Pancreas (tissue), 10 donors: ENCODE measurements at places on chromosomes 2 and 18.

GRCh38 chr2:143948710-143949109 lies 571.2 kb downstream of the ZEB2 start:
- no peak for DNase-seq

DNA sequence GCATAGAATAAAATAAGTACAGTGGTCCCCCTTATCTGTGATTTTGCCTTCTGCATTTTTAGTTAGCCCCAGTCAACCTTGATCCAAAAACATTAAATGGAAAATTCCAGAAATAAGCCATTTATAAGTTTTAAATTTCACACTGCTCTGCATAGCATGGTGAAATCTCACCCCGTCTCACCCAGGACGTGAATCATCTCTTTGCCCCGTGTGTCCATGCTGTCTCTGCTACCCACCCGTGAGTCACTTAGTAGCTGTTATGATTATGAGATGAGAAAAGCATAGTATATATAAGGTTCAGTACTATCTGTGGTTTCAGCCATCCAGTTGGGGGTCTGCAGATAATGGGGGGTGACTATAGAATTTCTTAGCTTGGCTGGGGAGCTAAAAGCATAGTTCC lies 67.3 kb downstream of the RHBDD1 start:
- no peak for DNase-seq

DNA sequence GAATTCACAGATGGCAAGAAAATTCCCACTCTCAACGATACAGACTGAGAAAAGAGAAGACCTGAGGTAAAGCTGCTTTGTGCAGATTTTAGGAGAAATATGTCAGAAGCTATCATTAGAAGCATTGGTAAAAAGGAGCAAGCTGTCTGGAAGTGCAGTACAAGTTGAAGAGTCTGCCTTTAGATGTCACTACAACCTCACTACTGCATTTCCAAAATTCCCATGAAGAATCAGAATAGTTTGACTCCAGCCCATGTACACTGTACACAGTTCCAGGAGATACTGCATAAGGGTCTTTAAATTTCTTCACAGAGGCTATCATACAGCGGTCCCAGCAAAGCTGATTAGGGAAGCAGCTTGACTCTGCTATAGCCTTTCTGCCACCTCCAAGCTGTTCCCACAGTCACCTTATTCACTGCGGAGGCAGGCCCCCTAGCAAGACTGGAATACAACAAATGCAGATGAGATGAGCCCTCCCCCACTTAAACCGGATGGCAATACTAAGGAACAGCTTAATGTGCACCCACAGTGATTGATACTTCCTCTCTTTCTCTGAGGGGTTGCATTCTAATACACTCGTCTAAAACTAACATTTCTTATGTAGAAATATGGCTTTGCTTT lies 527.4 kb downstream of the TMEM182 start:
- DNase-seq: no peak

- DNase-seq: no peak
These were observed 57.5 kb downstream of the ZRANB3 start for GRCh38 chr2:135473567-135473966.

GRCh38 chr2:73172963-73173362 lies 29.4 kb upstream of the NOTO start:
- no peak for DNase-seq

DNA sequence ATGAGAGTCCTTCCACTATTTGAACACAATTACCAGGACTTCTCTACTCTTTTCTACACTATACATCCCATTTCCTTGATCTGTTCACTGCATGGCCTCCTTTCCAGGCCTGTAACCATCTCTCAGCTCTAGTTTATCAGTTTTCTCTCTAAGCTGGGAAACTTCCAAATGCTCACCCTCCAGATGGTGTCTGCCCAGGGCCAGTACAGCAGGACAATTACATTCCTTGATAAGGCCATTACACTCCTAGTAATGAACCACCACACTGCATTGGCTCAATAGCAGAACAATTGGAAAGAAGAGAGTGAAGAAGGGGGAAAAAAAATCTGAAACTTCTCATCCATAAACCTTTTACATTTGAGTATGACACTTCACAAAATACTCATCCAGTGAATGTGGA lies 359.1 kb downstream of the ALK start:
- DNase-seq: no peak

DNA sequence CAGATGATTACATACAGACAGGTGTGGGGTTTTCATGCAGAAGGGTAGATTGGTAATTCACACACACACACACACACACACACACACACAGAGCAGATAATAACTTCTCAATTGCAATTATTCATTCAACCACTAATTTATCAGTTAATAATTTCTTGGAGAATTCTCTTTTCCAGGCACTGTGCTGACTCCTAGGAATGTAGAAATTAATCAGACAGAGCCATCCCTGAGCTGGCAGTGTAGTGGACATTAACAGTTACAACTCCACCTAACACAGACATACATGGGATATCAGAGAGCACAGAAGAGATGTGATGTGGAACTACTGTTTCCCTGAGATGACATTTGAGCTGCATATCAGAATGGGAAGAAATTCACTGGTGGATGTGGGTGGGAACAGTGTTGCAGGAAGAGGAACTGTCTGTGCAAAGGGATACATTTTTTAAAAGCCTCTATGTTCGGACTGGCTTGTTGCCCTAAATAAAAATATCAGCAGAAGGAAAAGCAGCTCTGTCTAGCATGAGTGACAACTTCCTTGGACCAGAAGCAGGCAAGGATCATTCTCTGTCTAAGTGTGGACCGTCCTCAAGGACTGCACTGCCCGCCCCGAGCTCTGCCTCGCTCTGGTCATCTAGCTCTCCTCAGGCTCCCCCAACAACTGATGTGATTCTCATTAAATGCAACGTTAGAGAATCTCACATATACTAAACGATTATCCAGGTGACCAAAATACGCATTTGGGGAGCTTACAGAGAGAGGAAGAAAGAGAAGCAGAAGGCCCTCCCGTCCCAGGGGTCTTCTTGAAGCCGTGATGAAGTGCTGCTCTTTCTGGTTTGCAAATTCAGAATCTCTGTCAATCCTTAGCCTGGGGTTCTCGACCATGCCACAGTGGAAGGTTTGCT lies 173.4 kb upstream of the TRIB2 start:
- DNase-seq: no peak

DNA sequence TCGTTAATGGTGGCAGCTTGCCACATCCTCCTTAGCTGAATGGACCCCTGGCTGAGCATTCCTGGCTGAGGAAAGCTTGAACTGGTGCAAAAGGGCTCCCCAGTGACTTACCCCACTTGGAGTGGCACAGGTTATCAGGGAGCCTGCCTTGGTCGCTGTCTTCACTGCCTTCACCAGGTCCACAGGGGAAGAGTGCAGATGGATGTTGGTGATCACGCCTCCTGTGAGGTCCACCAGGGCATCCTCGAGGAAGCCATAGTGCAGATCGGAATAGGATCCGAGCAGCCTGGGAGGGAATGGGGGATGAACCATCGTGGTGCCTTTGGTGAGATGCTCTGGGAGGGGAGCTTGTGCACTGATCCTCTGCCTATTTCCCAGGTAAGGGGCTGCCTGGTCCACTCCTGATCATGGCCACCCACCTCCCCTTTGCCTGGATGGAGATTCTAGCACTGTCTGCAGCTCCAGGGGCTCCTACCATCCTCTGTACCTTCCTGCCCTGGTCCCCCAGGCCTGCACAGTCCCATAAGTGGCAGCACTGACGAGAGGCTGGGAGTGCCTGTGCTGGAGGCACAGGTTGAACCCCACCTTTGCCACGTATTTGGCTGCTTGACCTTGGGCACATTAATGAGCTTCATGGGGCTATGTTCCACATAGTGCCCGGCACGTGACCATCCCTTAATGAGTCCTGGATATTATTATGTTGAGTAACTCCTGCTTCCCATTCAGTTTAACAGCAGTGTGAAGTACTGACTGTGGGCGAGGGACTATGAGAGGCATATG lies 43.0 kb downstream of the CAPN13 start:
- DNase-seq: no peak

DNA sequence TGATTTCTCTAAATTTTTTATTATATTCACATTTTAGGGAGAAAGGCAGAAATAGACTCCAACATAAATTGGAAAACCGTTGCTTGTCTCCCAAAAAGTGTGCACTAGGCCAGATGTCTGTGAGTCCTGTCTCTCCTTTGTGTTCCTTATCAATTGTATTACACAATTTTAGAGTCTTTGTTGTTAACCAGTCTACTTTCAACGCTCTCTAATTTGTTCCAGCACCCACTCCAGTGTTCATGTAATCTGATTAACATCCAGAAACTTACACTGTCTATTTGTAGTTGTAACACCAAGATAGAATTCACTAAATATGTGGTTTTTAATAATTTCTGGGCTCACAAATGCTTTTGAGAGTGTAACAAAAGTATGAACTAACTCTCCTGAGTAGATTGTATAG lies 195.6 kb downstream of the FSIP2 start:
- DNase-seq: no peak

GRCh38 chr18:62690236-62690815 lies 25.0 kb upstream of the PHLPP1 start:
- DNase-seq: no peak

DNA sequence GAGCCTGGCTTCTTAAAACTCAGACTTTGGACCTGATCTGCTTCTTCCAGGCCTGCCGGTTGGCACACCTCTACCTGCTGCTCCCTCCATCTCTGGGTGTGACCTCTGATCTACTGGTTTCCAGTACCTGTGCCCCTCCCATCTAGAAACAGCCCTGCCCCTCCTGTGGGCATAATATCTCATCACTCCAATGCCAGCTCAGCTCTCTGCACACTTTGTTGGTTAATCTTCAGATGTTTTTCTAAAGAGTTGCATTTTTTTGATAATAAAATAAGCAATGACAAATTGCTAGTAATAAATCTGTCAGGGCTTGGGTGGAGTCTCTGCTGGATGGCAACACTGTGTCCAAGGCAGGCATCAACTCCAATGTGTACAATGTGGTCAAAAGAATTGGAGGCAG lies 89.6 kb upstream of the PPP1CB start:
- DNase-seq: no peak

DNA sequence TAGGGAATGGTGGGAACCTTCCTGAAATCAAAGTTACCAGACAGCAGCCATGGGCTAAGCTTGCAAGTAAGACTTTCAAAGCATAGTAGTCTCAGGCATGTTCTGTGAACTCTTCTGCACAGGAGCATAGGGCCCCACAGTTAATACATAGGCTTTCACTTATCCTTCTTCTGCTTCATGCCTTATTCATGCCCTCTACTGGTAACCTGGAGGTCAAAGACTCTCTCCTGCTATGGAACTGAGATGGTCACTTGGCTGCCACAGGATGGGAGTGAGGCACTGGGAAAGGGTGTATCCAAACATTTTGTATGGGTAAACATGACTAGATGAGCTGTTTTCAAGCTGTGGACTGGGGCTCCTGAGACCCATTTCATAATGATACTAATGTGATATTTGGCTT lies 49.1 kb upstream of the ZNF638 start:
- no peak for DNase-seq

DNA sequence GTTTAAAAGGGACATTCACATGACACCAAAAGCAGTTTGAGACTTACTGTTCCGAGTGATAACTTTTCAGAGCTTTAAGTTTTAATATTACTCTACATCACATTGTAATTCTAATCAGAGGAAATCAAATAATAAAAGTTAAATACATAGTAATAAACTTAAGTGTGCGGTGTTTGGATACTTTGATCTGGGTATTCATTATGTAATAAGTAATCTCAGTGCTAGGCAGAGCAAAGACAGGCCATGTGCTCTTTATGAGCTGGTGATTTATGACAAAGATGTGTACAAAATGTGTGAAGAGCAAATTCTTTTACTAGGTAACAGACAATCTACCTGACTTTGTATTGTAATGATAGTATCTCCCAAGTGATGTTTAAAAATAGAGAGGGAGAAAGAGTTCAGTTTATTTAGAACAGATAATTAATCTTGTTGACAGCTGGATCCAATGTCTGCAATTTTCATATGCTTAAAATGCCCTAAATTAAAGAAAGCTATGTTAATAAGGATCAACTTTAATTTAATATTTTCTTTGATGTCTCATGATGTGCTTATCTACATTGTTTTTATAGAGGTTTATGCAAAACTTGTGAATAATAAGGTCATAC lies 4.4 kb downstream of the CFAP221 start:
- no peak for DNase-seq

GRCh38 chr18:63063171-63063570 lies 256.4 kb downstream of the BCL2 start:
- no peak for DNase-seq

- no peak for DNase-seq
These were observed 138.2 kb downstream of the DOK6 start for GRCh38 chr18:69538849-69539248.

DNA sequence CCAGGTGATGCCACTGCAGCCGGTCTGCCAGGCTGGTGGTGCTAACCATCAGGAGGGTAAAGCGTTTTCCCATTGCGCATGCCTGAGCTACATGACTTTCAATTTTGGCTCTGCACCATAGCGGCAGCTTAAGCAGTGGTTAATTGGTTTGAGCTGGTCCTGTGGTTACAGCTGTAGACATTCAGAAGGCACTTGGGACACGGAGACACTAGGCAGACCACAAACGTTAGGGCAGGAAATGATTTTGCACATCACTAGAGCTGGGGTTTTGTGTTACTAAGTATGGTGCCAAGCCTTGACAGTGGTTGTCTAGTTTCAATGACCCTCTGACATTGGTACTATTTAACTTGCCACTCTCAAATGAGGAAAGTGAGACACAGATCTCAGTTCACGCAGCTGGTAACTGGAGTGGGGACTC lies 28.9 kb upstream of the CNOT11 start:
- no peak for DNase-seq

DNA sequence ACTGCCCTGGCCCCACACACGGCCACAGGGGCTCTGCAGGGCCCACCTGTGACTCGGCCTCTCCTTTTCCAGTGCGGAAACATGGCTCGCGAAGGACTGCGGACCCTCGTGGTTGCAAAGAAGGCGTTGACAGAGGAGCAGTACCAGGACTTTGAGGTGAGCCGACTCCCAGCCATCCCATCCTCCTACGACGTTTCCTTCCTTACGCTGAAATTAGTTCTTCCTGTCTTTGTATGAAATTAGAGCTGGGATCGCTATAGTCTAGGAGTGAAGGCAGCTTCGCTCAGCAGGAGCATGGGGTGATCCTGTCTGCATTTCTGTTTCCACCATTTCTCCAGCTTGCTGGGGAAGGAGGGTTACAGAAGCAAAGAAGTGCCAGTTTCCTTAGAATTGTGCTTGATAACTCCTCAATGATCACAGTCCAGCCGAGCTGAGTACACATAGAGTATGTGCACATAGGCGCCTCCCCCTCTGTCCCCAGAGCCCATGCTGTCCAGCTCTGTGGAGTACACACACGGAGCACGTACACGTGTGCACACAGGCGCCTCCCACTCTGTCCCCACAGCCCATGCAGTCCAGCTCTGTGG lies 59.1 kb upstream of the NFATC1 start:
- no peak for DNase-seq
